Dorsolateral prefrontal cortex (tissue), 122 donors: ENCODE measurements at places on chromosomes 4 and X.
A peak's percentile ranks its signal among the peaks of the same experiment; 100 is the strongest.

DNA sequence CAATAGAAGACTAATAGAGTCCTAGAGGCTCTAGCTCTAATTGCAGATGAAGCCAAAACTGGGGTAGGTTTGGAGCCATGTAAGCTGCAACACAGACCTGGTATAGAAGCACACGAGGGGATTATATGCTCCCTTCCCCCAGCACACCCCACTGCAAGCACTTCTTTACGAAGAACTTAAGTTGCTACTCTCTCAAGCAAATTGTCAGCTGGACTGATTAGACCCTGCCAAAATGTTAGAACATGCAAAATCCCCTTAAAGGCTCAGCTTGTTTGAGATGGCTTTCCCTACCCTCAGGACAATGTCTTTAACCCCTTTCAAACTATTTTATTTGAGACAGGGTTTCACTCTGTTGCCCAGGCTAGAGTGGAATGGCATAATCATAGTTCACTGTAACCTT lies 4.7 kb upstream of the KIAA1210 start:
- no peak for DNase-seq

- no peak for DNase-seq
These were observed 263.1 kb downstream of the PTTG2 start for GRCh38 chr4:38223306-38223705.

GRCh38 chr4:61923179-61923578 lies 723.1 kb downstream of the ADGRL3 start:
- DNase-seq, result no peak

- no peak for DNase-seq
These were observed 443.1 kb downstream of the HNRNPD start for GRCh38 chr4:81930506-81931238.

GRCh38 chrX:39677978-39678791 lies 419.6 kb downstream of the BCOR start:
- peak; percentile 81 for DNase-seq

DNA sequence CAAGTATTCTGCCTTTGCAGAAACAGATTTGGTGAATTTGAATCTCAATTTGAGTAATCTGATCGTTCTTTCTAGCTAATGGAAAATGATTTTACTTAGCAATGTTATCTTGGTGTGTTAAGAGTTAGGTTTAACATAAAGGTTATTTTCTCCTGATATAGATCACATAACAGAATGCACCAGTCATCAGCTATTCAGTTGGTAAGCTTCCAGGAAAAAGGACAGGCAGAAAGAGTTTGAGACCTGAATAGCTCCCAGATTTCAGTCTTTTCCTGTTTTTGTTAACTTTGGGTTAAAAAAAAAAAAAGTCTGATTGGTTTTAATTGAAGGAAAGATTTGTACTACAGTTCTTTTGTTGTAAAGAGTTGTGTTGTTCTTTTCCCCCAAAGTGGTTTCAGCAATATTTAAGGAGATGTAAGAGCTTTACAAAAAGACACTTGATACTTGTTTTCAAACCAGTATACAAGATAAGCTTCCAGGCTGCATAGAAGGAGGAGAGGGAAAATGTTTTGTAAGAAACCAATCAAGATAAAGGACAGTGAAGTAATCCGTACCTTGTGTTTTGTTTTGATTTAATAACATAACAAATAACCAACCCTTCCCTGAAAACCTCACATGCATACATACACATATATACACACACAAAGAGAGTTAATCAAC lies 15.3 kb downstream of the PLP1 start:
- DNase-seq, result no peak

GRCh38 chr4:112509243-112510141 lies 6.5 kb downstream of the NEUROG2 start:
- DNase-seq, result no peak

- DNase-seq, result no peak
These were observed 5.0 kb downstream of the GAR1 start for GRCh38 chr4:109820563-109820962.

GRCh38 chrX:48794911-48795515 lies 6.9 kb upstream of the HDAC6 start:
- no peak for DNase-seq

DNA sequence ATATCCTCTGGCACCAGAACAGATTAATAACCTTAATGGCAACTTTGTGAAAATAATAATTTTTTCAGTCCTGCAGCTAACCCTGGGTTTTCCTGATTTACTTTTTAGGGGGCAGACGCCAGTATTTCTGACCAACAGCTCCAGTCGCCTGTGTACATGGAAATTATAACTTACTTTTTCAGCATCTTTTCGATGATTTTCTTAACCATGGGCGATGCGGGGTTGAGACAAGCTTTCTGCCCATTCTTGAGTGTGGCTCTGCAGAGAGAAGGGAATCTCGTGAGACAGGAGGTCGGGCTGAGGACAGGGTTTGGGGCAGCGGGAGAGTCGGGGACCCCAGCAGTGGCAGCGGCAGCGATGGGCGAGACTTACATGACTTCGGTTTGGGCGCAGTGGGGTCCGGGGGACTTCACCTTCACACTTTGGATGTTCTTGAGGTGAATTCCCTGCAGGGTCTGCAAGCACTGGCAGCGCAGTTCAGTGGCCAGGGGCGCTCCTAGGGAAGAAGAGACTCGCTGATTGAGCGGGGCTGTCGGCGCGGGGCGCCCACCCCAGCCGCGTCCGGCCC lies 484 bp downstream of the CXCL2 start:
- no peak for DNase-seq

- peak; percentile 59 for DNase-seq
These were observed 30.4 kb downstream of the ELF4 start for GRCh38 chrX:130079824-130080406.

DNA sequence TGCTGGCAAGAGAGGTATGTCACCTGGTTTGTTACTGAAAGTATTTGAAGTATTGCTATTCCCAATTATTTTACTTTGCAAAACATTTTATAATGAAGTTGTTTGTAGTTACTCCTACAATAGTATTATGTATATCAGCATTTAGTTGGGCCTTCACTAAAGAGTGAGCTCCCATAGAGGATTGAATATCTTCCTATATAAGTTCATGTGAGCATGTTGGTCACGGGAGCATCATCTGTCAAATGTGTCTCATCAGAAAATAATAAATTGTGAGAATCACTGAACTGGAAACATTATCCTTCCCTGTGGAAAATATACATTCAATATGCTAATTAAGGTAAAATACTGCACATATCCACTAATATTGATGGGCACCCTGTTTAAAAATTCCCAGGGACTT lies 360.1 kb upstream of the ADGRL3 start:
- no peak for DNase-seq

DNA sequence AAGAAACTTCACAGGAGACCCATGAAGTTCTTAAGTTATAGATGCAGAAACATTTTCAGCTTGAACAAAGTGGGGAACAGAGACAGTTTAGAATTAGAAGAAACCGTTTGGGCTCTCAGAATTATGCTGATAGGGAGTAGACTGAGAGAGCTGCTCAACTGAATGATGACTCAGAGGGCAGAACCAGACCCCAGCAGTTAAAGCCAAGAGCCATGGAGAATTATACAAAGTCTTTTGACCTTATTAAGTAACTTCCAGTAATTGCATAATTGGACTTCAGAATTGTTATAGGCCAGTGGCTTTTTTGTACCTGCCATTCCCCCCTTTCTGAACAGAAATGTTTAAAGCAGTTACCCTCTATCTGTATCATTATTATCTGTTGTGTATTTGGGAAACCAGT lies 642.1 kb downstream of the CCSER1 start:
- DNase-seq, result no peak

- DNase-seq, result no peak
These were observed 423.1 kb downstream of the BCOR start for GRCh38 chrX:39674490-39675161.

- DNase-seq, result no peak
These were observed 1023.6 kb upstream of the HS3ST1 start for GRCh38 chr4:12452291-12452690.

DNA sequence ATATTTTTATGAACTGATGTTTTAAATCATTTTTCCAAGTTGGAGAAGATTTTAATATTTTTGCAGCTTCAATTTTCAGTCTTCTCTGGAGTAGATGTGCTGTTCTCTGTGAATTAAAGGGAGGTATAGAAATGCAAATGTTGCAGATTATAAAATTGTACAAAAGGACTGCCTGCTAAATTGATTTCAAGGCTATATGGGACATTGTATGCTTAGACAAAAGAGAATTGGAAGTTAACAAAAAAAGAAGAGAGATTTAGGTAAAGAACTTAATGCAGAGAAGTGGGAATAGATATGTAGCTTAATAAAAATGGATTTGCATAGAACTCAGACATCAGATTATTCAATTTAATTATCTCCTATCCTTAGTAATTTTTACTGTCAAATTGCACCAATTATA lies 403.3 kb downstream of the ZIC3 start:
- DNase-seq, result no peak

DNA sequence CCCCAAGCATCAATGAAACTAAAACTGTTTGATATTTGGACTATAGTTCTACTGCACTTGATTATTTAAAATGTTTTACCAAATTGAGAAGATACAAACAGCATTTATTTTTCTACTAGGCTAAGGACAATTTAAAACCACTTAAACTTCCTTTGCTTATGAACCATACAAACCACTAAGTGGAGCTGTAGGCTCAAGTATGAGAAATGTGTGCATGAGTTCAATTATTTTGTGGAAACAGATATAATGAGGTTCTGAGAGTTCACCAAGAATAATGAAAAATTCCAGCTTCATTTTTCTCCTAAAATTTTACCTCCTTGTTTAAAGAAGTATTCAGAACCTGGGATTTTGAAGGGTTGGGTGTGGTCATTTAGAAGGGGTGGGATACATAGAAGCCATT lies 63.1 kb downstream of the SERPINA7 start:
- DNase-seq, result no peak
